Endothelial cell of umbilical vein (primary cell): ENCODE measurements at places on chromosomes 1 and 21. TPM values are rescaled to one million over a fixed set of nuclear protein-coding genes. Genes with fewer than 3 reads are reported as not detected.

GRCh38 chr1:85847356-85847755 lies 139.1 kb upstream of the ZNHIT6 start:
- H3K36me3 ChIP-seq, result no peaks in the 10 kb centered on the region
- peaks cover 4% of the 10 kb centered on the region for H3K27me3 ChIP-seq
- H3K4me3 ChIP-seq, result no peak overlapping the region

FAM72B gene
- total RNA-seq, result 4.3 and 6.5 TPM in 2 replicates

ESPN gene
- total RNA-seq, result 0.71 and 2.2 TPM in 2 replicates

DNA sequence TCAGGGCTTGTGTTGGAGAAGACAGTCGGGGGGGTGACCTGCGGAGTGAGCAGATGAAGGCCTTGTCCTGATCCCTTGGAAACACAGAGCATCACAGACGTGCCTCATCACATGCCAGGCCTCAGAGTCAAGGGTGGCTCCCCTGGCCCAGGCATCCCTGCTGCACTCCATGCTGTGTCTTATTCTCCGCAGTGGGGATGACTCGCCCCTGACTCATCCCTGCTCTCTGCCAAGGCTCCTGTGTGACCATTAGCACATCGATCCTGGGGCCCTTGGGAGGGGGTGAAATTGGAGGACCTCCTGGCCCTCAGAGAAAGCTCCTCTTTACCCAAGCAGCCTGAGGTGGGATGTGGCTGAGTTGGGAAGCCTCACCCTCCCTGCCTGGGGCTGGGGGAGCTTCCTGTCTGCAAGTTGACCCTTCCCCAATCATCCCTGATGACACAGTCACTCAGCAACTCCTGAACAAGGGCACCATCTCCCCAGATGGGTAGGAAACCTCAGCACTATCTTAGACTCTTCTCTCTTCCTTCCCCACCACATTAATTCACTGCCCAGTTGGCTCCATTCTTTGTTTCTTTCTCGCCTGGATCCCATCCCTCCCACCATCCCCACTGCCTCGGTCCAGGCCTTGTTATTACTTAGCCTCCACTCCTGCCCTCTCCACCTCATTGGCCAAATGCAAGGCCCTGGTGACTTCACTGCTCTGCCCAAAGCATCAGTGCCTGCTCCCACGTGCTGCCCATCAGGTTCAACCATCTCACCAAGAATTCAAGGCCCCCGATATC lies 74.6 kb downstream of the CAMK2N1 start:
- H3K27ac ChIP-seq, result no peak overlapping the region
- peaks cover 2% of the 10 kb centered on the region for H3K4me1 ChIP-seq
- H3K27me3 ChIP-seq, result no peaks in the 10 kb centered on the region
- peak; percentile 47 for DNase-seq

DNA sequence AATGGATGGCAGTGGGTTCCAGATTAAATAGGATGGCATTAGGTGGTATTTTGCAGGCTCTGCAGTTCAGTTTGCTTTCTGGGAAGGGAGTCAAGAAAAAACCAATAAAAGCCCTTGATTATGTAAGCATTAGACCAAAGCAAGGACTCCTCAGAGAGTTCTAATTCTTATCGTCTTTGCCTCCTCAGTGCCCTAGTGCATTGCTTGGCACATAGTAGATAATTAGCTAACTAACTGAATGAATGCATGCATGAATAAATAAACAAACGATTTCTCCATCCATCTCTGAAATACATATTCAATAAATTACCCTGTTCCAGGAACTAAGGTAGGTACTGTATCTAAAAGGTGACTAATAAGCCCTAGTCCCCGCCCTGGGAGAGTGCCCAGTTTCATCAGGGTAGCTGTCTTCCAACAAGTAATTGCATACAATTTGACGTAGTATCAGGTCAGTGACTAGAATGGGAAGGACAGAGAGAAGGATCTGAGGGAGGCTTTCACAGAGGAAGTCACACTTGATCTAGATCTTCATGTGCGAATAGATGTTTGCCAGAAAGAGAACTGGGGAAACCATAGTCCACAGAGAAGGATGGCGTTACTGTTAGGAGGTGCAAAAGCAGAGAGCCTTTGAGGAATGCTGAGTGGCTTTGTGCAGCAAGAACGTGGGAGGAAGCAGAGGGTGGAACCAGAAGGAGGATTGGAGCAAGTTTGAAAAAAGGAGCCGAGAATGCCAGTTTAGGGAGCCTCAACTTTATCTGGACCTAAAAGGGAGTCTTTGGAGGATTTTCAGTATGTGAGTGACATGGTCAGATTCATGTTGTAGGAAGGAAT lies 111.4 kb downstream of the TBX19 start:
- no peaks in the 10 kb centered on the region for H3K4me1 ChIP-seq
- no peak for DNase-seq
- H3K27ac ChIP-seq, result no peak overlapping the region
- no peaks in the 10 kb centered on the region for H3K36me3 ChIP-seq
- no peak overlapping the region for H3K4me3 ChIP-seq
- no peaks in the 10 kb centered on the region for H3K27me3 ChIP-seq

DNA sequence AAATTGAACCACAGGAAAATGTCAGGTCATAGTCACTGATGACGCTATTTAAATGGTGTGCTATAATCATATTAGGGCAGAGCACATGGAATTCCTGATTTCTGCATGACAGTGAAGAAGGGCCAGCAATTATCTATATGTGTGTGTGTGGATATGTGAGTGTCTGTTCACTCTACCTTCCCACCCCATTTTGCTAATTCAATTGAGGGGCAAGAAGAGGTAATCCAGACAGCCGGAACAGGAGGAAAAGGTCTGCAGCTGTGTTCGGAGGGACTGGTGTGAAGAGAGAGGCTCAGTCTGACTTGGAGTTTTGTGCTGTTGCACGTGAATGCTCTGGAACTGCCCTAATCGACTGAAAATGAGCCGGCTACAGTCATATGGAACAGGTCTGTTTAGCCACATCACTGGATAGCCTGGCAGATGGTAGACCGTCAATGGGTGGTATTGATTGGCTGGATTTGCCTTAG lies 5.1 kb upstream of the ELAVL4 start:
- H3K27me3 ChIP-seq, result no peaks in the 10 kb centered on the region
- no peak overlapping the region for H3K4me3 ChIP-seq
- no peaks in the 10 kb centered on the region for H3K36me3 ChIP-seq
- H3K4me1 ChIP-seq, result no peaks in the 10 kb centered on the region

DNA sequence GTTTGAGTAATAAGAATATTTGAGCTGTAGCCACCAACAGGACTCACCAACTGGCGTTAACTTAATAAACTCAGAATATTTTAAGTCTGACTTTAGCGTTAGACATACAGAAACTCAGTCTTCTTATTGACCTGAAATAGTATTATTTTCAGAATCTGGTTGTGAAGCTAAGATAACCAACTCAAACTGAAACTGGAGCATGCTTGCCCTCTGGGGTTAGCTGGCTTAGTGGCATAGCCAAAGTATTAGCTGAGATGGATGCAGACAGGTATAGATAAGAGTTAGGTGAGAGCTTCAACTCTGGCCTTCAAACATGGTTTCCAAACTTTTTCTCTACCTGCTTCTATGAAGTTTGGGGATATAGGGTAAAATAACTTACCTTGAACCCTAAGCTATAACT lies 40.5 kb downstream of the AMY1C start:
- DNase-seq, result no peak
- H3K27ac ChIP-seq, result no peak overlapping the region

DNA sequence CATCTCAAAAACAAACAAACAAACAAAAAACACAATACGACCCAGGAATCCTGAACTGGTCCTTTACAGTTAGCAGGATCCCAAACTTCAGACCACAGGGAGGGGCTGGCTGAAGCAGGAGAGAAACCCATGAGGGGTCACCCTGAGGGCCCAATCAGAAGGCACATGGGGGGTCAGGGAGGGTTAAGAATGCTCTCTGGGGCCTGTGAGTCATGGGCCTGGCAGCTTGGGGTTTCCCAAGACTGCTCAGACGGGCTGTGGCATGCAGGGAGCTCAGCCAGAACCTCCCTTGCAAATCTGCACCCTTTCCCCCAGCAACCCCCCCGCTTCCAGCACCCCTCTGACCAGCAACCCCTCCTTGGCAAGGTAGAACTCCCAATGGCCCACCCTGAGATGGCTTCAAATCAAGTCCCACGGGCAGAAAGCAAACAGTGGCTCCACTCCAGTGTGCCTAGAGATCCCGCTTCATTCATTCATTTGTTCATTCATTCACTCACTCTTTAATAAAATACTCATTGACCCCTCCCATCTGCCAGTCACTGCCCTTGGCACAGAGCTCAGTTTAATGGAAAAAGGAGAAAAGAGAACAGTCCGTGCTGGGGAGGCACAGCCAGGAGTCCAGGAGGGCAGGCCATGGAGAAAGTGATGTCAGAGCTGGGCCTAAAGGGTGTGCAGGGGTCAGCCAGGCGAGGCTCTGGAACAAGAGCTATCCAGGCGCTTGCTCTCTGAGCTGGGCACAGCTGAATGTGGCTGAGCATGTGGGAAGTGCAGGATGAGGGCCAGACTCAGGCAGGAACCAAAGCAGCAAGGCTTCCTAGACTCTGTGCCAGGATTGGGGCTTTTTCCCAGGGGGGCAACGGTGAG lies 8.2 kb downstream of the UQCRHL start:
- H3K27me3 ChIP-seq, result no peaks in the 10 kb centered on the region
- H3K27ac ChIP-seq, result peak overlapping the region; percentile 63
- peaks cover 53% of the 10 kb centered on the region for H3K4me1 ChIP-seq
- DNase-seq, result peak; percentile 84

- H3K4me1 ChIP-seq, result no peaks in the 10 kb centered on the region
- no peak overlapping the region for H3K4me3 ChIP-seq
- H3K27ac ChIP-seq, result no peak overlapping the region
- no peak for DNase-seq
These were observed 1064.4 kb downstream of the NCAM2 start for GRCh38 chr21:22062472-22063139.

DNA sequence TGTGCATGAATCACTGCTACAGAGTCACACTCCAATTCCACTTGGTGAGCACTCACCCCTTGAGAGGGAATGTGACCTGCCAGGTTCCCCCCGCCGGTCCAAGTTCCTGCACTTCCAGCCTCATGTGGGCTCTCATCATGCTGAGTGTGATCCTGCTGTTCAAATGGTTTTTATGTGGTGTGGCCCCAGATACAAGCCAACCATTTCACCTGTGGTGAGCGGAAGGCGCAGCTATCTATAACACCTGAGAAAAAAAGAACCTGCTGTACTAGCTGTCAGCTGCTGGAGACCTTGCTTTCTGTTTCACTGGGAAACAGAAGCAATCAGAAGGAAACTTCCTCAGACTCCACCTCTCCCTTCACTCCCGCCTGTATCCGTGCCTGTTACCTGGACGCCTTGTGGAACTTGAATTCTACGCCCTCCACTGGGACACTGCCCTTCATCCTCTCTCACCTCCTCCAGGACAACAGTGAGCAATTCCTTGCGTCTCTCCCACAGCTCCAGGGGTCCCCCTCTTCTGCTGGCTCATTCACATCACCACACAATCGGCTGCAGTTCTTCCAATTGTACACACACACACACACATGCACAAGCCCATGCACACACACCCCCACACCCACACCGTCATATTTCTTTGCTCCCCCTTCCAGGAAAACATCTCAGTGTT lies 64.4 kb upstream of the RPL11 start:
- no peak for DNase-seq
- no peaks in the 10 kb centered on the region for H3K36me3 ChIP-seq
- H3K4me1 ChIP-seq, result no peaks in the 10 kb centered on the region
- no peak overlapping the region for H3K27ac ChIP-seq

PHGDH gene
- total RNA-seq, result 101 and 120 TPM in 2 replicates

DNA sequence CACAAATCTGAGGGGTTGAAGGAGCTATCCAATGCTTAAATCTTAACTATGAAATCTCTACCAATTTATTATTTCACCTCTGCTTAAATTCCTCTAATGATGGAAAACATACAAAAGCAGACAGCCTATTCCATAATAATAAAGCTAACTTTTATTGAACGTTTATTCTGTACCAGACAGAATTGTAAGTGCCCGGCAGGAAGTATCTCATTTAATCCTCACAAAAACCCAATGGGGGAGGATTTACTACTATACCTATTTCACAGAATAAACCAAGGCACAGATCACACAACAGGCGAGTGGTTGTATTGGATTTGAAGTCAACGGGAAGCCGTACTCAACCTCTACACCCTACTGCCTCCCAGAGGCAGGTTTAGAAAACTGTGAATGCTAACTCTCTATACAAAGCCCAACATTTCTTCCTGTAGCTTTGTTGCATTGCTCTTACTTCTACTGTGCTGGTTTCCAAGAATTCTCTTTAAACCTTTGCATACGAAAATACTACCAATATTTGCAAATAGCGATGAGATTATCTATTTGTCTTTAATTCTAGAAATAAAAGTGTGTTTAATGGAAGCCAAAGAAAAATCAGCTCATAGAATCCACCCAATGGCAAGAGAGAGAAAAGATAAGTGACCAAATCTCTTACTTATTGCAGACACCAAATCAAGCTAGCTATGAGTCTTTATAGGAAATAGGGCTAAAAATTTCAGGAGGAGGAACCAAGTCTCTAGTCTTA lies 33.5 kb upstream of the C1orf53 start:
- H3K4me1 ChIP-seq, result no peaks in the 10 kb centered on the region
- peak; percentile 56 for DNase-seq
- H3K27ac ChIP-seq, result no peak overlapping the region
- no peak overlapping the region for H3K4me3 ChIP-seq
- H3K27me3 ChIP-seq, result no peaks in the 10 kb centered on the region
- no peaks in the 10 kb centered on the region for H3K36me3 ChIP-seq

DNA sequence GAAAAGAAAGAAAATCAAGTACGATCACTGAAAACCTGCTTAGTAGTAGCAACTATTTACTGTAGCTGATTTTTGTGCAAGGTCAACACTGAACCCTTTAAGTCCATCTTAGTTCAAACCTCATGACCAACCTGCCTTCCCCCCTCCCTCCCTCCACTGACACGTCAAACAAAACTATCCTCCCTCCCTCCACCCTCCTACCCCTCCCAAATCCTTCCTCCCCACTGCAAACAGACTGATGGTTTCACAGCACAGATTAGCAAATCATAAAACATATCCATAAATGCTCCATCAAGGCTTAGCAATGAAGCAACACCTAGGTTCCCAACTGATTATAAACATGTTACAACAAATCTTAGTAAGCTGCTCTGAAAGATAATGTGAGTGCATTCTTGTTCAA lies 164.3 kb upstream of the GREM2 start:
- H3K36me3 ChIP-seq, result no peaks in the 10 kb centered on the region
- no peaks in the 10 kb centered on the region for H3K27me3 ChIP-seq
- H3K4me3 ChIP-seq, result no peak overlapping the region
- no peaks in the 10 kb centered on the region for H3K4me1 ChIP-seq
- no peak overlapping the region for H3K27ac ChIP-seq

RUNX3 gene
- not detected in 2 replicates for total RNA-seq

- H3K4me1 ChIP-seq, result peaks cover 3% of the 10 kb centered on the region
- no peak overlapping the region for H3K27ac ChIP-seq
- H3K27me3 ChIP-seq, result no peaks in the 10 kb centered on the region
These were observed 640.2 kb upstream of the PKN2 start for GRCh38 chr1:88043834-88044233.

DNA sequence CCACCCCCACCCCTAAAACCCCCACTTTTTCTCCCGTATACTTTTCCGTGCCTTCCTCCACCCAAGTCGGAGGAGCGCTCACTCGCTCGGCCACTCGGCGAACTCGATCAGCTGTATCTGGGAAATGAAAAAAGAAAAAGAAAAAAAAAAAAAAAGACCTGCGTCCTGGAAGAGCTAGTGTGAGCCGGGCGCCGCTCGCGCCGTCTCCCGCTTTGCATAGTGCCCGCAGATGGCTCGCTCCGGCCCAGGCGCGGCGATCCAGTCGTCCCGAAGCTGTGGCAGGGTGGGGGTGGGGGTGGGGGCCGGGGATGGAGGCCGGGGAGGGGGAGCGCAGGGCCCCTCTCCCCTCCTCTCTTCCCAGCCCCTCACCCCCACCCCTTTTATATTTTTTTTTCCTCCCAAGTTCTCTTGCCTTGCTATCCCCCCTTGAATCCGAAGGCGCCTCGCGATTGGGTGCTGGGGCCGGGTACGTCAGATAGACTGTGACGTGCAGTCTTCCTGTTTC lies 299 bp upstream of the PROX1 start:
- DNase-seq, result peak; percentile 97
- peak overlapping the region; percentile 79 for H3K4me3 ChIP-seq
- H3K4me1 ChIP-seq, result peaks cover 16% of the 10 kb centered on the region
- H3K27me3 ChIP-seq, result peaks cover 33% of the 10 kb centered on the region
- H3K27ac ChIP-seq, result peak overlapping the region; percentile 65
